Islet precursor cell (in vitro differentiated cells): ENCODE measurements at places on chromosomes 7 and 10.

- DNase-seq = no peak
Observed at GRCh38 chr10:57880446-57881227, 387.1 kb downstream of the IPMK start.

GRCh38 chr10:86317949-86318725 is 48.5 kb downstream of the GRID1 start:
- no peak for DNase-seq

DNA sequence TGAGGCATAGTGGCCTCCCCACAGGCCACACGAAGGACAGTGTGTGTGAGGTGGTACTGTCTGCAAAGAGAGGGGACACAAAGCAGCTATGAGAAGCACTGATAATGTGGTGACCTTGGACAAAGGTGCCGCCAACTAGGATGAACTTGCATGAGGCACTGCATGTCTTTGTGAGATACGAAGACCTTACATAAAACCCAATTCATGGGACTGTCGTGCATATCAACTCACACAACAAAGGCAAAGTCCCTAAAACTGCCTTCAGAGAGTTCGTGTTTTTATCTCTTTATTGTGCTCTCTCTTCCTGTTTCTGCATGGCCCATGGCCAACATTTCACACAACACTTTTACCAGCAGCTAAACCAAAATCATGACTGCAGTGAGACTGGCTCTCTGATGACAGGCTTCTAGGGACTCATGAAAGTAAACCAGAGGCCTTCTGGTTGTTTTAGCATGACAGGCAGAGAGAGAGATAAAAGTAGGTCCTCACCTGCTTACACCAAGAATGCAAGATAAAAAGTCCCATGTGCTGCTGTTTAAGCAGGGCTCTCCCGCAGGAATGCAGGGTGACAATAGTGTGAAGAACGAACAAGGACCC is 347.8 kb downstream of the ELMO1 start:
- no peak for DNase-seq

GRCh38 chr10:104329735-104330134 is 8.5 kb downstream of the ITPRIP start:
- no peak for DNase-seq

GRCh38 chr7:149765399-149766121 is 7.8 kb downstream of the ZNF467 start:
- peak; percentile 56 for DNase-seq

GRCh38 chr10:109504401-109504800 is 418.9 kb downstream of the XPNPEP1 start:
- DNase-seq = no peak

DNA sequence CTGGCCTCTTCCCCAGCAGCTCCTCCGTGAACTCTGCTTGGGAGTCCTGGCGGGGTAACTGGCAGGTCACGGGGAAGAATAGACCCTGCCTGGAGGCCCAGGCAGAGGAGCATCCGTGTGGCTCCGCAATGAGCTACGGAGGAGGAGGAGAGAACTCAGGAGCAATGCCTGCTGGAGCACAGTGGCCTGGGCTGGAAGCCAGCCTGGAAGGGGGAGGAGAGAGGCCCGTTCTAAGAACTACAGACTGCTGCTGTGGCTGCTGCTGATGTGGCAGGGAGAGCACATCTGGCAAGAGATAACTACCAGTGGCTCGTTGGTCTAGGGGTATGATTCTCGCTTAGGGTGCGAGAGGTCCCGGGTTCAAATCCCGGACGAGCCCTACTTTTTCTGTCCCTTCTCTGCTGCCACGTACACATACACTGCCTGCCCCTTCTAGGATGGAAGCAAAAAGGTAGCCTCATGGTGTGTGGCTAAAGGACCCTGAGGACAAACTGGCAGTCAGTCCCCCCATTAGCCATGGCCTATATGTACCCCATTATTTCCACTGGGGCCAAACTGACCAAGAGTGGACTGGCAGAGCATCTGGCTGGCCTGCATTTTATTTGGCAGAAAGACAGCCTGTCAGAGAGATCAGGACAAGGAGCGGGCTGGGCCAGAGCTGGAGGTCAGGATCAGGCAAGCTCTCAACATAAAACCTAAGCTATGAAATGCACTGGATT is 7.7 kb upstream of the OPN1SW start:
- DNase-seq = peak; percentile 96

DNA sequence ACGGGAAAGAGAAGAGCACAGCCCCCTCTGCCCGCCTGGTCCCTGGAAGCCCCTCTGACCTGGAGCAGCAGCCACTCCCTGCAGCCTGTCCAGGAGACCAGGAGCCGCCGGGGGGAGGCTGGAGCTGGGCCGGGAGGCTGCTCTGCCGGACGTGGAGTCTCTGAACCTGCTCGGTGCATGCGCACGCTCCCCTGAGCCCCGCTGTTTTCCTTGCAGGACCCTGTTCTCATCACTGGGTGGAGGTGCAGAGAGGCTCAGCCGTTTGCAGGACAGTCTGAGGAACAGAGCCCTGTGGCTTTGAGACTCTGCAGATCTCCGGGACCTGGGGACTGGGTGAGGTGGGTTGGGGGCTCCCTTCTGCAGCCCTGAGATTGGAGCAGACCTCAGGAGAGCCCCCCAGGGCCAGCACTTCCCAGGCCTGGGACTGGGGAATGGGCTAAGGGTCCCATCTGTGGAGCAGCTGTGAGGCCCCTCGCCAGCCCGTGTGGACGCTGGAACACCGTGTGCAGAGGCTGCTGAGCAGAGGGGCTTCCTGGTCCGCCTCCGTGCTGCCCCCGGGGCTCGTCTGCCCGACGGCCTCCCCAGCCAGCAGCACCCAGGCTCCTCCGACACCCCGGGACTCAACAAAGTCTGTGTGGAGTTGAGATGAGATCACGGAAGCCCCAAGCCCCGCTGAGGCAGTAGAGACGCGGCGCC is 48.5 kb upstream of the ADGRA1 start:
- peak; percentile 76 for DNase-seq

- DNase-seq = no peak
Observed at GRCh38 chr7:32158751-32159745, 88.8 kb upstream of the PDE1C start.

DNA sequence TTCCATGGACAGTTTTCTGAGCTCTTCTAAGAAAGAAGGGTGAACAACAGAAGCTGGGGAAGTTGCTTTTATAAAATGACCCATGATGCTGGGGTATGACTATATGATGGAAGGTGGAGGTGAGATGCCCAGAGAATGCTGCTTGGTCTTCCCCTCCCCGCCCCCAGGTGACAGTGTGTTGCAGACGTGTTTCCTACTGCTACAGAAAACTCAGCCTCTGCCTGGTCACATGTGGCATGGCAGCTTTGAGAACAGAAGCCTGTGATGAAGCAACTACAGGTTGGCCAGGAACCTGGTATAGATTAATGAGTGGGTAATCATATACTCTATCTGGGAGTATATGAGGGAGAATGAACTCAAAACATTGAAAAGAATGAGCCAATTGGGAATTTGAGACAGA is 67.1 kb downstream of the MTURN start:
- DNase-seq = no peak

DNA sequence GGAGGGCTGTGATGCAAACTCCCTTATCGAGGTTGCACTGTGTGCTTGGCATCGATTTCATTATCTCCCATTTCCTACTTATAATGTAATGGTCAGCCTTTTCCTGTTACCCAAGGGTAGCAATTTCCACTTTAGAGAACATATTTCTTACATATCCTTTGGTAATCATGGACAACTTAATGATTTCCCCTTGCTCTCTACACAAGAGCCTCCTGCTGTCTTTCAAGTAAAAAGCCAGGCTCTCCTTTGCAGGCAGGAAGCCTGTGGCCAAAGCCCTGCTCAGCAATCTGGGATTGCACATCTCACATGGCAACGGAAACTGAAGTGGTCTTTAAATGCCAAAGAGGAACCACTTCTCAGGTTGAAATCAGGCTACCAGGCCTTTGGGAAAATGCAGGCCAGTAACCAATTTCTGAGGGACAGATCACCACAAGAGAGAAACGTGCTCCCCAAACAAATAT is 86.7 kb upstream of the IKZF1 start:
- DNase-seq = no peak

- DNase-seq = peak; percentile 90
Observed at GRCh38 chr7:100629117-100629716, 12.1 kb downstream of the TFR2 start.

DNA sequence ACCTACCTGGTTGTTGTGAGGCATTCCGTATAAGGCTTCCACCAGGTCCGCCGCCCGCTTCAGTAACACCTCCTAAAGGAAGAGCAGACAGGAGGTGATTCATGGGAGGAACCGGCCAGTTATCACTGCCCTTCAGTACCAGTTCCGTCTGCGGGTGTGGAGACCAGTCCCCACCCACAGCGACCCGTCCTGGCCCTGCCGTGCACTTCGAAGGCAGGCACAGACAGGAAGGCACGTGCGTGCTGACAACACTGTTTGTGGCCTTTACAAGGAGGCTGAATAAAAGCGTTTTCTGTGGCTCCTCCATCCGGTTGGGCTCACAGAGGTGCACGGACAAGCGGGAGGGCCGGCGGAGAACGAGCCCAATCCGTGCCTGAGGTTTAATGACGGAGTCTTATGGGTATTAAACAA is 120.9 kb downstream of the EBF3 start:
- DNase-seq = no peak

GRCh38 chr7:135167365-135167917 is 3.1 kb downstream of the CYREN start:
- no peak for DNase-seq

GRCh38 chr7:88311675-88312036 is 5.0 kb upstream of the STEAP4 start:
- DNase-seq = no peak

DNA sequence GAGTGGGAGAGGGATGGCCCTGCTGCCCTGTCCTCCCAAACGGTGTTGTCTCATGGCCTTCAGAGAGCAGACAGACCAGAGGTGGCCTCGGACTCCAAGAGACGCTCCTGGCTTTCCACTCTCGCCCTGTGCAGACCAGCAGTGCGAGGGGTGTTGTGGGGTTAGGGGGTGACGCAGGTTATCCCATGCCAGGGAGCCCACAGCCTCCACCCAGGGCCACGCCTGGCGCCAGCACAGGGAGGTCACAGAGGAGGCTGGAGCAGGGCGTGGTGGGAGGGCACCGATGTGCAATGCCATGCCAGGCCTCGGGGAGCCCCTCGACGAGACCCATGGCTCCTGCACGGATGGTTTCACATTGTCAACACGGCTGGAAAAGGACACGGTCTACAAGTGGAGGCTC is 52.1 kb downstream of the INPP5A start:
- no peak for DNase-seq

DNA sequence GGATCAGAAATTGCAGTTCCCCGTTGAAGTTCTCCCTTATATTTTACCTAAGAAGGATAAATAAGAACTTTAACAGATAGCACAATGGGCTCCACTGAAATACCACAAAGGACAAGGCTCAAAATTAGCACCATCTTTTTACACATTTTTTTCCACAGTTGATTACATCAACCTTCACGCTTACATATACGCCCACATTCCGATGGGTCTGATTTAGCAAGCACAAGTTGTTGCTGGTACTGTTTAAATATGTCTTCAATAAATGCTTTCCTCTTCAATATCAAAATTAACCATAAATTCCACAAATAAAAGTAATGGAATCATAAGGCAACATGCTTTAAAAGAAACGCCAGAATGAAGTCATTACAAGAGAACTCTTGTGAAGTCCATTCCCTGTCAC is 79.5 kb downstream of the NEBL start:
- no peak for DNase-seq

DNA sequence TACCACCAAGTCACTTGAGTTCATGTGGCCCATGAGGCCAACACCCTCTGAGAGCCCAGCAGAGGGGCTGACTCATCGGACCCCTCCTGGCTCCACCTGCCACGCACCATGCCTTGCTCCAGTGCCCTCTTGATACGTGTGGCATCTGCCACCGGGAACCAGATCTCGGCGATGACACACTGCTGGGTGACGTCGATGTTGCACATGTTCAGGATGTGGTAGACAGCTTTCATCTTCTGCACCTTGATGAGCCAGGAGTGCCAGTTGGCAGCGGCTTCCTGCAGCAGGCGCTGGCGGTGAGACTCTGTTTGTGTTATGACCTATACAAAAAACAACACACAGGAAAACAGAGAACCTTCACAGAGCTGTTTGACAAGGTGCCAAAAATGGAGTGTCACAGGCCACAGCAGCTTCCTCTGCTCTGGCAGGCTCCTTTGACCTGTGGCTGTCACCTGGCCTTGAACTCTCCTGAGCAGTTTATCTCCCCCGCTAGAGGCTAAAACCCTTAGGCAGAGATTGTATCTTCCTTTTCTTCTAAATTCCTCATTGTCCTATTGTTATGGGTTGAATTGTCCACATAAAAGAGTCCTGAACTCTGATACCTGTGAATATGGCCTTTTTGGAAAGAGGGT is 45.2 kb upstream of the TMEM213 start:
- no peak for DNase-seq

- DNase-seq = no peak
Observed at GRCh38 chr10:31604096-31604495, 285.1 kb downstream of the ZEB1 start.

DNA sequence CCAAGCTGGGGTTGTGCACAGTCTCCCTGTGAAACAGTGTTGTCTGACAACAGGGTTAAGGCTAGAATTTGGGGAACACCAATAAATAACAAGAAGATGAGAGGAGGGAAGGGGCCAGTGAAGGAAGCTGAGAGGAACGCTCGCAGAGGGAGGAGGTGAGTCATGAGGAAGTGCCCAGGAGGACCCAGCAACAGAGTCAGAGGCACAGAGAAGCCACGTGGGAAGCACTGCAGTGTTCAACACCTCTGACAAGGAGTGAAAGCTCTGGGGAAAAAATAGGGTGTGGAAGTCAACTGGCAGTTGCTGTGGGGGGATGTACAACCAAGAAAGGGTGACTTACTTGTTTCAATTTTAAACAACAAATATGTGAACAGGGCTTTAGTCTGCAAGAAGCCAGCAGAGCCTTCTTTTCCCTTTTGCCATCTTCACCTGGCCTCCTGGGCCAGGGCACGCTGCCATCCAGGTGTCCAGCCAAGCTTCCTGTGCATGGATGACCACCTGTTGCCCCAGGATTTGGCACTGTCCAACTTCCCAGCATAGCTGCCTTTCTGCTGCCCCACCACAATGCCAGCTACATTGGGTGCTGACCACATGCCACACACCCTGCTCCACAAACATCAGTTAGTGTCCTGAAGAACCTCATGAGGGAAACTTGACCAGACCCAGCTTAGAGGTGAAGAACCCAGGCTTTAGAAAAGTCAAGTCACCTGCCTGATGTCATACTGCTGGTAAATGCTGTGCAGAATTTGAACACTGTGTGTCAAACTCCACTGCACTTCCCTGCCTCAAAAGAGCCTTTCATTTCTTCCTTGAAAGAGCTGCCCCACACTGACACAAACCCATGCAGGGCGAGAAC is 69.6 kb downstream of the ATXN7L1 start:
- DNase-seq = peak; percentile 69

- no peak for DNase-seq
Observed at GRCh38 chr7:91653286-91653685, 227.2 kb downstream of the MTERF1 start.

- peak; percentile 81 for DNase-seq
Observed at GRCh38 chr10:30160271-30160982, 101.0 kb upstream of the JCAD start.

DNA sequence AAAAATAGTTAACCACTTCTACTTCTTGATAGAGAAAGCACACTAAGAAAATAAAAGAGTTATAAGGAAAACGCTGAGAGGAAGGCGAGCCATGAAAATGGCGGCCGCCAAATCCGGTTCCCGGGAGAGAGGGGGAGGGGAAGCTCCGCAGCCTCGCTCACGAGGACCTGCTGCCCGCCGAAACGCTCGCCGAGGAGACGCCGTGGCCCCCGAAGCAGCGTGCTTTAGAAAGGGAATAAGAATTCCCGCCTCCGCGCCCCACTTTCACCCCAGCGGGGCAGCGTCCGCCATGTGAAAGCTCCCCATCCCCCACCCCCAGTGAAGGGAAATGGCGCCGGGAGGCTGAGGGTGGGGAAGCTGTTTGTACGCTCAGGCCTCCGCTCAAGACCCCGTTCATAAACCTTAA is 505 bp downstream of the HNRNPA2B1 start:
- DNase-seq = peak; percentile 70

GRCh38 chr10:123607386-123607785 is 58.8 kb upstream of the GPR26 start:
- peak; percentile 50 for DNase-seq
